ENCODE measurements at places on chromosomes 7 and 10.

- no peak for DNase-seq
Measured at GRCh38 chr10:47331491-47331890, 9.2 kb downstream of the GDF2 start.

DNA sequence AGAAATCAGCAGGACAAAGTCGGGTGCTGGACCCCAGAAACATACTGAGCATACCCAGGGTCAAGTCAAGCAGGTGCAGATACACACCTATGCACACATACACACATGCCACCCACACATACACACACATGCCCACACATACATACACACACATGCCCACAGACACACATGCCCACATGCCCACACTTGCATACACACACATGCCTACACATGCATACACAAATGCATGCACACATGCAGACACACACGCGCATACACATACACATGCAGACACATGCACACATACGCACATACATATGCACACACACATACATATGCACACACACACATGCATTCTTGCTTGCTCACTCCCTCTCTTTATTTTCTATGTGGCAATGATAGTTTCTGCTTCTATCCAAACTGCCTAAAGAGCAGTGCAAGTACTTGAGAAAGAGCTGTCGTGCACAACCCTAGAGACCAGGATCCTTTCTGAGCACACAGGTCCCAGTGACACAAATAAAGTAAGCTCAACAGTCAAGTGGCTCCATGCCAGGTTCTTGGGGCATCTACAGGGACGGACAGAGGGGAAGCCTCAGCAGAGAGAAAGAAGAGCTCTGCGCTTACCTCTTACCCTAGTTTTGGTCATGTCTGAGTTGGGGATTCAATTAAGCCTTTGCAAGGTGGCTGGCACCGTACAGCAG lies 83.7 kb downstream of the EBF3 start:
- DNase-seq, result no peak

DNA sequence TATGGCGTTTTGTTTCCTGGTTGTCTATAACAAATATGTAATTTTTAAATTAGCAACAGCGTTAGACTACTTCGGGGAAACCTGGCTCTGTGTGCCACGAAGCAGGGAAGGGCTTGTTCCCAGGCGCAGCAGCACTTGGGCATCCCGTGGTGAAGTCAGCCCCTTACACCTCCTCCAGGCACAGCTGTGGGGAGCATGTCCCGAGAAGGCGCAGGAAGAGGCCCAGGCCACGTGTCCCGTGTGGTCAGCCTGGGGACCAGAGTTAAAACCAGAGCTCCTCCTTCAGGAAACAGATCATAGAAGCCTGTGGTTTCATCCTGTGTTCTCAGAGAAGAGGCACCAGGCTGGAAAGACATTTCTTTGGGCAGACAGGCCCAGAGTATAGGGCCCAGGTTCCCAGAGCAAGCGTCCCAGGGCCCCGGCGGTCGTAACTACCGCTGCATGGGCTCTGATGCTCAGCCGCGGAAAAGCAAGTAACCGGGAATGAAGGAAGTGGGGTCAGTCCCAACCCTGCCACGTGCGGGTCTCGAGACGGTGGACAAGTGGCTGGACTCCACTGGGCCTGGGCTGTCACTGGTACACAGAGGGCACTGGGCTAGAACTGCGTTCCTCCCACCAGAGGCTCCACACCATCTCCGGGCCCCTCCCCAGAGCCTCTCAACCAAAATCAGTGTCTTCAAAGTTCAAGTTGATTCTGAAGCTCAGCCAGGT lies 7.1 kb downstream of the NUDT1 start:
- DNase-seq, result peak; percentile 91

DNA sequence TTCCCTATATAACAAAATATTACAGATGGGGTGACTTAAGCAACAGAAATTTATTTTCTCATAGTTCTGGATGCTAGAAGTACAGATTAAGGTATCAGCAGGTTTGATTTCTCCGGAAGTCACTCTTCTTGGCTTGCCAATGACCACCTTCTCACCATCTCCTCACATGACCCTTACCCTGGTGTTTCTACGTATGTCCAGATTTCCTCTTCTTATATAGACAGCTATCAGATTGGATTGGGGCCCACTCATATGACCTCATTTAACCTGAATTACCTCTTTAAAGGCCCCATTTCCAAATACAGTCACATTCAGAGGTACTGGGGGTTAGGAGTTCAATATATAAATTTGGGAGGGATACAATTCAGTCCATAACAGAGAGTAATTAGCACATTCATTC lies 17.0 kb upstream of the RAPGEF5 start:
- no peak for DNase-seq

- DNase-seq, result no peak
Measured at GRCh38 chr10:120300513-120300912, 156.5 kb upstream of the PLPP4 start.

DNA sequence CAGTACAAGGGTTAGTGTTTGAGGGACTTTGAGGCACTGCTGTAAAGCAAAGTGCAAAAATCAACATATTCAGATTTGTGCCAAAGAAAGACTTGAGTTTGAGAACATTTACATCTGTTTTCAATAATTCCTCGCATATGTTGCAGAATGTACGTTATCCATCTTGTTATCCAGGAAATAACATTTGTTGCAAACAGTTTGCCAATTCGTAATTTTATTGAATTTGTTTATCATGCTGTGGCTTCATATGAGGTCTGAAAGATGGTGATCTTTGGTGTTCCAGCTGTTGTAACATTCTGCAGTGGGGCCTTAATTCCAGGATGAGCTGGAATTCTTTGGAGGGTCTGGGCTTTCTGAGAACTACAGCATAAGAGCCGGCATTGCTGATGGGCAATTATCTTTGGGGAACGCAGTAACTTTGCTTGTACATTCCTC lies 396.2 kb downstream of the LRMDA start:
- DNase-seq, result no peak

- DNase-seq, result no peak
Measured at GRCh38 chr7:18356191-18356645, 139.3 kb upstream of the HDAC9 start.

GRCh38 chr10:124701435-124701834 lies 42.7 kb downstream of the FAM53B start:
- peak; percentile 64 for DNase-seq

DNA sequence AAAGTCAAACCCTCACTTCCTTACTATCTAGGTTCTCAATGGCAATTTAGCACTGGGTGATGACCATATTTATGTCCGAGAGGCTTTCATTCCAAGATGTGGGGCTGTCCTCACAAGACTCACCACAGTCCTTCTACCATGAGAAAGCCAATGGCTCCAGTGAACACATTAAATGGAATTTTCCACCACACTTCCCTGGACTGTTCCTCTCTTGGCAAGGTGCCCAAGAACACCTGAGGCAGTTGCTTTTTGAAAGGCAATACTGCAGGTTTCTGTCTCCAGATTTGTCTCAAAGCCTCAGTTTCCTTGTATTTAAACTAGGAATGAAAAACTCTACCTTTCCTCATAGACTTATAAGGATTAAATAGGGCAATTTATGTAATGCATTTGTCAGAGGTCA lies 24.2 kb downstream of the AFAP1L2 start:
- DNase-seq, result no peak

GRCh38 chr7:91239772-91240171 lies 24.5 kb upstream of the FZD1 start:
- no peak for DNase-seq

DNA sequence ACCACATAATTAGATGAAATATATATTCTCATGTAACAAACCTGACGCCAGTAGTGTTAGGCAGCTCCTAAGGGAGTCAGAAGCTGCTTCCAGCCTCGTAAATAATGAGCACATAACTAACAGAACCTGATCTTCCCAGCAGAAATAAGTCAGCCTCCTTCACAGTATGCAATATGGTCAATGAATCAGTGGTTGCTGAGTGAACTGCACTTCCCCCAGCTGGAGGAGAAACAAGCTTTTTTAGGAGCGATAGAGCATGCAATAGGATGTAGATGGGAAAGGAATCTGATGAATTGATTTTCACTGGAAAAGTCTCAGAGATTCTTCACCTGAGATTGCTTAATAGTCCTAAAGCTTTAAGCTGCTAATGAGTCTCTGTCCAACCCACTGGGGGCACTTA lies 337.2 kb upstream of the LRGUK start:
- DNase-seq, result no peak
